ENCODE measurements at places on chromosomes 2 and 18.

- no peak for DNase-seq
Measured at GRCh38 chr2:148860037-148860436, 15.0 kb upstream of the KIF5C start.

GRCh38 chr2:53969285-53969967, 1.4 kb downstream of the PSME4 start:
- peak; percentile 25 for DNase-seq

- DNase-seq = no peak
Measured at GRCh38 chr2:26001743-26002351, 19.6 kb upstream of the KIF3C start.

- DNase-seq = peak; percentile 1
Measured at GRCh38 chr18:34787931-34788532, 77.9 kb downstream of the DTNA start.

- DNase-seq = no peak
Measured at GRCh38 chr18:56995579-56996188, 151.2 kb upstream of the BOD1L2 start.

GRCh38 chr2:186576614-186577013, 13.2 kb upstream of the ITGAV start:
- no peak for DNase-seq

- DNase-seq = no peak
Measured at GRCh38 chr2:241821460-241822263, 12.7 kb downstream of the NEU4 start.

GRCh38 chr2:60560734-60561644, 7.5 kb upstream of the BCL11A start:
- DNase-seq = no peak

- DNase-seq = no peak
Measured at GRCh38 chr2:117833911-117834310, 19.4 kb downstream of the DDX18 start.

- no peak for DNase-seq
Measured at GRCh38 chr2:63819256-63819655, 22.4 kb upstream of the UGP2 start.

DNA sequence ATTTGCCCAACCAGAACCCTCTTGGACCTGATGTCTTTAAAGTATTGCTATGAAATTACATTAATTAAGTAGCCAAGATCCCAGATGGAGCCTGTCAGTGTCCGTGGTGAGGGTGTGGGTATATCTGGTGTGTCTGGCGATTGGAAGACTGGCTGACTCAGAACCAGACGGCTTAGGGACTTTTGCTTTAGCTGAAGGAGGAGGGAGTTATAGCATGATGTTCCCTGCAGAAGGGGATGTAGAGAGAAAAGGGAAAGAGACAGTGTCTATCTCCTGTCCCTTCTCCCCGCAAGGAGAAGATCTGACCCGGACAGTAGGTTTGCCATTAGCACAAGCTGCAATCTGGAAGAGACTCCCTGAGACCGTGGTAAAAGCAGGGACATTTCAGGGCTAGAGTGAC, 60.6 kb downstream of the POU3F3 start:
- DNase-seq = no peak

- DNase-seq = no peak
Measured at GRCh38 chr2:210169516-210170195, 1.6 kb downstream of the KANSL1L start.

GRCh38 chr2:16330982-16331381, 334.7 kb downstream of the CYRIA start:
- no peak for DNase-seq

DNA sequence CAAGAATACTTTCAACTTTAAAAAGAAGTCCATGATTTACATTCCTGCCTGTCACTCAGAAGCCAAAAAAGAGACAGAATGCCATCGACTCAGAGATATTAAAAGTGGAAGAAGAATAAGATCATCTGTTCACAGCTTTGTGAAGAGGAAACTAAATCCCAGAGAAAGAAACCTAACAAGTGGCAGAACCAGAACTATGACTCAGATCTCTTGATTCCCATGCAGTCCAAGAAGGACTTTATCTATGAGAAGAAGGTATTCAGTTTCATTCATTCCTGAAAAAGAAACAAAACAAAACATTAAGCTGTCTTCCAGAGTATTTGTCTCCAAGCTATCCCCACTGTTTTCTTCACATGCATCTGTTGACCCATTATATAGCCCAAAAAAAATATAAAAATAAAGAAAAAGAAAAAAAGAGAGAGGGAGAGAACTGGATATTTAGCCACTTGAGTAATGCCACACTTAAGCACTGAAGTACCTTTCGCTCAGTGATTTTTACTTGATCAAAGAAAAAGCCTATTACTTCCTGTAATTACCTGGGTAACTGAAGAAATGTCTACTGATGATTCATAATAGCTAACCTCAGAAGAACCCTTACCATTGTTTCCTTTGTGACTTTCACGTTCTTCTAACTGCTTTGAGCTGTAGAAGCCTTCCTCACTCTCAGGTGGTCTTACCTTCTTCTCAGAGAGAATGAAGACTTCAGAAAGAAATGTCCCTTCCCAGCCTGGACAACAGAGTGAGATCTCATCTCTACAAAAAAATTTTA, 17.7 kb upstream of the AKAIN1 start:
- no peak for DNase-seq

DNA sequence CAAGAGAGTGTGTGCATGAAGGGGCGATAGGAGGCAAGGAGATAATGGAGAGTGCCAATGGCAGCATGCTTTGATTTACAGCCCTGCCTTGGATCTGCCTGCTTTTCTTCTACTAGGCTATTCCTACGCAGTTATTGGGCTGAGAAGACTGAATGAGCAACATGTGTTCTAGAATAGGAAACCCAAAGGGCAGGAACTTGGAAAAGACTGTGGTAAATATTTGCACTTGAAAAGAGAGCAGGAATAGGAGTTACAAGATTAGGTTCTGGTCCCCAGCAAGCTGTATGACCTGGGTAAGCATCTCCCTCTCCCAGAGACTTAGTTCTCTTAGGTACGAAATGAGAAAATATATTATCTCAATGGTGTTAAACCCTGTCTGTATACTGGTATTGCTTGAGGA, 367.7 kb downstream of the CLIP4 start:
- no peak for DNase-seq

DNA sequence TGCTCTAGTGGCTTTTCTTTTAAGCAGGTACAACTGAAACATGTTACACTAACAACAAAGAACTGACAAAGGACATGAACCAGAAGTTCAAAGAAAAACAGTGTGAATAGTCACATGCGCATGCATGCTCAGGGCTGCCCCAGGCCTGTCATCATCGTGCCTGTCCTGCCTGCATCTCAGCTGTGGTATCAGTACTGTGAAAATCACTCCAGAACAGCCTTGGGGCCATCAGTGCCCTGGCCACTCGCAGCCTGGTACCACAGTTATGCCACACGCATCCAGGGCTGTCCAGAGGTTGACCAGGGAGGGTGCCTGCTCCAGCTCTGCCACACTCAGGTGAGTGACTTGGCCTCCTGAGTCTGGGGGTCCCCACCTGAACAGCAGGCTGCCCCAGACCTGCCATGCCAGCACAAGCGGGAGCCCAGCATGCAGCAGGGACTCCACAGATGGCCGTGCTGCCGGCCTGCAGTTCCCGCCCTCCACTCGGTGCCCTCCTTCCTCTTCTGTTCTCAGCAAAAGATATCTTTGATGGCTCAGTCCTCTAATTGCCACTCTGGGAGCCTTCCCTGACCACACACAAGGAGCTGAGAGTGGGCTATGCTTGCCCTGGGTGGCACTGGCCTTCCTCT, 12.3 kb downstream of the LIMS2 start:
- no peak for DNase-seq

Measured in CD4-positive, alpha-beta T cell treated with Interleukin-1 beta for 1 hour (primary cell).